ENCODE measurements at places on chromosomes 16 and 17.

GRCh38 chr17:32103476-32104113 lies 38.7 kb upstream of the RHOT1 start:
- no peak for DNase-seq

DNA sequence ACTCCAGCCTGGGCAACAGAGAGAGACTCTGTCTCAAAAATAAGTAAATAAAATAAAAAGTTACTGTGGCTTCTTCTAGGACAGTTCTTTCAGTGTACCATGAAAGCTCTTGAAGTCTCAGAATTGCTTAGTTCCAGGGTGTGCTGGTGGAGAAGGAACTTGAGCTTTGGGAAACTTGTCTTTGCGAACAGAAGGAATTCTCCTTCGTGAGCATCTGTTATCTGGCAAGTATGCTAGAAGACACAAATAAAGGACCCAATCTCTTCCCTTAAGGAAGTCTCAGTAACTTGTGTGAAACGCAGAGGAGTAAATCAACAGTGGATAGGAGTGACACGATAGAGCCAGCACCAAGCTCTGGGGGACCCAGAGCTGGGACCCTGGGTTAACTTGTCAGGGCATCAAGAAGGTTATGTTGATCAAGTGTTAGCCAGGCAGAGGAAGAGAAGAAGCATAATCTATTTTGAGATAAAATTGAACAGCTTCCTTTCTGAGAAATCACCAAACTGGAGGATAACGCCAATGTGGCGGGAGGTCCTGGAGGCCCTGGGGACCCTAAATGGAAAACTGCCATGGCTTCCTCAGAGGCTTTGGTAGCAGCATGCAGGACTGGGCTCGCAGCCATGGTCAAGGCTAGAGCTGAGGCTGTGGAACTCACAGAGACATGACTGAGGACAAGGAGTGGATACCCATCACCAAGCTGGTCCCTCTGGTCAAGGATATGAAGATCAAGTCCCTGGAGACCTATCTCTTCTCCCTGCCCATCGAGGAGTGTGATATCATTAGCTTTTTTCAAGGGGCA lies 72.1 kb upstream of the HAS3 start:
- DNase-seq, result no peak

- no peak for DNase-seq
Measured at GRCh38 chr17:34305606-34306005, 13.6 kb upstream of the CCL8 start.

GRCh38 chr16:11621920-11622651 lies 35.4 kb upstream of the LITAF start:
- peak; percentile 79 for DNase-seq

- no peak for DNase-seq
Measured at GRCh38 chr17:73580073-73580710, 64.1 kb downstream of the SDK2 start.

DNA sequence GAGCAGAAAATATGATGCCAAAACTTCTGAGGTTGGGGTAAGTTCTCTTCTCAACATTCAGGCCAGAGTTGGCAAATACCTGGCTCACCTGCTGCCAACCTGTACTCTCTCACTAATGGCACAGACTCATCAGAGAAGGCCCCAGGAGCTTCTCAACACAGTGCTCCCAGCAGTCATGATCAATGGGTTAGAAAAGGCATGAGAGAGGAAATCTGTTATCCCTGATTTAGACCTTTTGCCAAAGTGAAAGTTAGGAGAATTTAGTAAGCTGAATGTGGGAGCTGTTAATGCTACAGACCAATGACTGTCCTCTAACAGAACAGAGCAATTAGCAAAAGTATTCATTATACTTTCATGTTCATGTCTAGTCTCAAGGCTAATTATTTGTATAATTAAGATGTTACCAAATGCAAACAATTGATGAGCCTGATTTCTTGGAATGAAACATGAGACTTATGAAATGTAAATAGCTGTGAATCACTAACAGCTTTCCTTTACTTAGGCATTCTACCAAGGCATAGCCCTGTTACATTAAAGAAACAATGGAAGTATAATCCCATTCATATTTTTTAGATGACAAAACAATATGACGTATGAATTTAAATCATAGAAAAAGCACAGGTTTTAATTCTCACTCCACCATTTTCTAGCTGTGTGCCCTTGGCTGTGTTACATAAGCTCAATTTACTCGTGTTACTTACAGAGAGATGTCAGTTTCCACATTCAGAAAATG lies 68.7 kb upstream of the MARCHF10 start:
- DNase-seq, result no peak

DNA sequence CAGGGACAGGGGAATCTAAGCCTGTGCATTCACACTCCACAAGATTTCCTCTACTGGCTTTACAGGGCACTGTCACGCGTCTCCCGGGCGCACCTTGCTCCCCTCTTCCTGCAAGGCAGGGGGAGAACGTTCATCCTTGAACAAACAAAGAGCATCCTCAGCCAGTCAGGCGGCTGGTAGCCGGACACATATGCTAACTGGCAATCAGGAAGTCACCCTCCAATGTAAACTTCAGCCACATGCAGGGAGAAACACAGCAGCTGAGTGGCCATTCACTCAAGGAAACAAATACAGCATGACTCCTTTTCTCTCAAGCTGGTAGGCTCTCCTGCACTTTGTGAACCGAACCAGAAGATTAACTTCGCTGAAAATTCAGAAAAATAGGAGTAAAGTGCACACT lies 10.8 kb upstream of the HSBP1 start:
- DNase-seq, result no peak

Data from CD4-positive, alpha-beta T cell (primary cell).